ENCODE measurements at places on chromosomes 16 and 17. TPM values are rescaled to one million over a fixed set of nuclear protein-coding genes. Genes with fewer than 3 reads are reported as not detected.

Gene RAMP2
- total RNA-seq, result 27.1 TPM

Gene CBX4
- total RNA-seq, result 10.7 TPM

Gene CCL11
- total RNA-seq, result not detected

Gene ATP1B2
- total RNA-seq, result 2.0 TPM

Gene SBK1
- total RNA-seq, result 0.16 TPM

Gene ADAMTS18
- 5.8 TPM for total RNA-seq

Gene CIITA
- total RNA-seq, result 19.6 TPM

Gene CCDC40
- total RNA-seq, result 3.3 TPM

Gene TAC4
- not detected for total RNA-seq

Gene CDR2L
- 23.6 TPM for total RNA-seq

Gene OR1E1
- total RNA-seq, result not detected

Gene TEX19
- not detected for total RNA-seq

Gene CDK5RAP3
- total RNA-seq, result 196 TPM

Gene MYOCD
- 91.6 TPM for total RNA-seq

Gene RCVRN
- total RNA-seq, result 0.23 TPM

Gene CD2BP2
- 42.6 TPM for total RNA-seq

Gene SPATA33
- total RNA-seq, result 8.6 TPM

Gene KRT33A
- total RNA-seq, result not detected

Gene RNU2-1
- 2,414 TPM for total RNA-seq

Gene DNAH9
- not detected for total RNA-seq

Gene IKZF3
- 2.8 TPM for total RNA-seq
